Naive thymus-derived CD8-positive, alpha-beta T cell (primary cell): ENCODE measurements at places on chromosomes 7 and 10. TPM values are rescaled to one million over a fixed set of nuclear protein-coding genes. Genes with fewer than 3 reads are reported as not detected.

- no peak for DNase-seq
- H3K27me3 ChIP-seq, result no peaks in the 10 kb centered on the region
- no peak overlapping the region for H3K27ac ChIP-seq
- H3K4me3 ChIP-seq, result no peak overlapping the region
- no peaks in the 10 kb centered on the region for H3K36me3 ChIP-seq
Measured at GRCh38 chr10:78964952-78965633, 103.7 kb upstream of the ZMIZ1 start.

GRCh38 chr10:90621577-90621976 is 236.3 kb downstream of the HTR7 start:
- no peak overlapping the region for H3K4me3 ChIP-seq
- no peaks in the 10 kb centered on the region for H3K36me3 ChIP-seq
- DNase-seq, result no peak
- H3K27me3 ChIP-seq, result peaks cover 3% of the 10 kb centered on the region
- H3K4me1 ChIP-seq, result no peaks in the 10 kb centered on the region

DNA sequence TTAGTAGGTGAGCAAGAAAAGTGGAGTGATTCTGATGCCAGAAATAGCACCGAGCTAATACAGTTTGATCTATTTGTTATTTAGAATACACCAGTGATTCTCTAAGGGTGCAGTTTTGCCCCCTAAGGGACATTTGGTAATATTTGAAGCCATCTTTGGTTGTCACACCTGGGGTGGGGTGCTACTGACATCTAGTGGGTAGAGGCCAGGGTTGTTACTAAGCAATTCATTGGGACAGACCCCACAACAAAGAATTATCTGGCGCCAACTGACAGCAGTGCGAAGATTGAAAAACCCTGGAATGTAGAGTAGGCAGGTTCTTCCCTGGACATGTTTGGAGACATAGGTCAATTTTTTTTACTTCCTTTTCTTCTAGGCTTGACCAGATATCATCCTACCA is 14.6 kb downstream of the PALS2 start:
- no peaks in the 10 kb centered on the region for H3K27me3 ChIP-seq
- H3K4me3 ChIP-seq, result no peak overlapping the region
- no peaks in the 10 kb centered on the region for H3K36me3 ChIP-seq
- H3K4me1 ChIP-seq, result peaks cover 18% of the 10 kb centered on the region
- DNase-seq, result peak; percentile 82

GNGT1 gene
- total RNA-seq, result not detected

ASAH2 gene
- total RNA-seq, result 6.7 TPM
